Stimulated activated CD4-positive, alpha-beta T cell treated with anti-CD3 and anti-CD28 coated beads, Interleukin-12 subunit alpha, Interleukin-12 subunit beta, amount 100 ng/mL, for 48 hours (primary cell): ENCODE measurements at places on chromosomes 13 and 19.

DNA sequence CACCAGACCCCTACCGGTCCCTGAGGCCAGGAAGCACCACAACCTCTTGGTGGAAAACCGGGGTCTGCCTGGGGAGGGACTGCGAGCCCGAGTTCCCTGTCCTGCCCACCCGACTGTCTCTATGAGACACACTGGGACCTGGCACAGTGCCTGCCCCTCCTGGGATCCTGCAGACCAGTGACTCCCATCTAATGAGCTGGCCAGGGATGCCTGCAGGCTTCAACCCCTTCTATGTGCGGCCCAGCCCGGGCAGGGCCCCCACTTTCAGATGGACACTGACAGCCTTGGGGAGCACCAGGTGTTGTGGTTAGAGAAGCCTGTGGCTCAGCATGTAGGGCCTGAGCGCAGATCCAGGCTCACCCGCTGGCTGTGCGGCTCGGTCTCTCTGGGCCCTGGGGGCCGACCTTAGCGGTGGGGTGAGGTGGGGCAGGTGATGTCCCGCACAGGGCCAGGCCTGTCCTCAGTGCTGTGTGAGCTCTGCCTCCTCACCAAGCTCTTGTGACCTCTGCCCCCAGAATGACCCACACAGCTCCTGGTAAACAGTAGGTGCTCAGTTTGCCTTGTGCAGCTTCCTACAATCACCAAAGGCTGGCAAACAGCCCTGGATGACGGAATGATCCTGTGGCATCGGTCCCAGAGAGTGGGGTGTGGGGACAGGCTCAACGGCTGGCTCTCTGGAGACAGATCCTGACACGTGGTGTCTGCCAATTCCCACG lies 17.9 kb upstream of the CACTIN start:
- no peak for DNase-seq

DNA sequence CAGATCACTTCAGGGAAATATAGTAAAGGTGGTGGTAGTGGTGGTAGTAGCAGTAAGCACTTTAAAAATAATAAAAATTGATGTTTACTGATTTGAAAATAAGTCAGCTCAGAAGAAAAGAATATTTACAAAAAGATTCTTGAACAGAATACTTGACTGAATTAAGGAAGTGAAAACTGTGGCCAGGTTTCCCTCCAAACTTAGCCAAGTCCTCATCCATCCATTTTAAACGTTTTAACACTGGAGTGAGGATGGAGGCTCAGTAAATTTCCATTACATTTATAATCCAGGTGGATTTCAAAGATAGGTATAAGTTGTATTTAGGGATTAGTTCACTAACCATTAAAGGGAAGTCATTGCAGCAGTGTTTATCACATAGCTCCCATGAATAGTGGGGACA lies 221.5 kb downstream of the RGCC start:
- DNase-seq: no peak

DNA sequence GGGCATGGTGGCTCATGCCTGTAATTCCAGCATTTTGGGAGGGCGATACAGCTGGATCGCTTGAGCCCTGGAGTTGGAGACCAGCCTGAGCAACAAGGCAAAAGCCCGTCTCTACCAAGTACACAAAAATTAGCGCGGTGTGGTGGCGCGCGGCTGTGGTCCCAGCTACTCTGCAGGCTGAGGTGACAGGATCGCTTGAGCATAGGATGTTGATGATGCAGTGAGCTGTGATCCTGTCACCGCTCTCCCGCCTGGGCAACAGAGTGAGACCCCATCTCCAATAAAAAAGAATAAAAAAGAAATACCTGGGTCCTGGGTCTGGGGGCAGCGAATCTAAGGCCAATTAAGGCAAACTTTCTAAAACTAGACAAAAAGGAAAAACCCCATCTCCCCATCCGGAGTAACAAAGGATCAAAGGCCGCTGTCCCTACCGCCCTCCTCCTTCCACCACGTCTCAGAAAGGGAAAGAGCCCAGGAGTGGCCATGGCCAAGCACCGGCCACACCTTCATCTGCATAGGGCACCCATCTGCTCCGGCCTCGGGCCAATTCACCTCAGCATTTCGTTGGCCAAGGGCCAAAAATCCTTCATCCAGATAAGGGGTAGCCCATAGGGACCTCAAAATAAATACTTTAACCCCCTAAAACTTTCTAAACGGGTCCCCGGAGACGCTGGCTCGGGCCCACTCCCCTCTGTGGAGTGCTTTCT lies 851 bp downstream of the ZNF320 start:
- no peak for DNase-seq

GRCh38 chr13:28761586-28761985 lies 42.8 kb upstream of the SLC46A3 start:
- no peak for DNase-seq

- DNase-seq: no peak
Measured at GRCh38 chr13:106996867-106997618, 429.1 kb upstream of the ARGLU1 start.

DNA sequence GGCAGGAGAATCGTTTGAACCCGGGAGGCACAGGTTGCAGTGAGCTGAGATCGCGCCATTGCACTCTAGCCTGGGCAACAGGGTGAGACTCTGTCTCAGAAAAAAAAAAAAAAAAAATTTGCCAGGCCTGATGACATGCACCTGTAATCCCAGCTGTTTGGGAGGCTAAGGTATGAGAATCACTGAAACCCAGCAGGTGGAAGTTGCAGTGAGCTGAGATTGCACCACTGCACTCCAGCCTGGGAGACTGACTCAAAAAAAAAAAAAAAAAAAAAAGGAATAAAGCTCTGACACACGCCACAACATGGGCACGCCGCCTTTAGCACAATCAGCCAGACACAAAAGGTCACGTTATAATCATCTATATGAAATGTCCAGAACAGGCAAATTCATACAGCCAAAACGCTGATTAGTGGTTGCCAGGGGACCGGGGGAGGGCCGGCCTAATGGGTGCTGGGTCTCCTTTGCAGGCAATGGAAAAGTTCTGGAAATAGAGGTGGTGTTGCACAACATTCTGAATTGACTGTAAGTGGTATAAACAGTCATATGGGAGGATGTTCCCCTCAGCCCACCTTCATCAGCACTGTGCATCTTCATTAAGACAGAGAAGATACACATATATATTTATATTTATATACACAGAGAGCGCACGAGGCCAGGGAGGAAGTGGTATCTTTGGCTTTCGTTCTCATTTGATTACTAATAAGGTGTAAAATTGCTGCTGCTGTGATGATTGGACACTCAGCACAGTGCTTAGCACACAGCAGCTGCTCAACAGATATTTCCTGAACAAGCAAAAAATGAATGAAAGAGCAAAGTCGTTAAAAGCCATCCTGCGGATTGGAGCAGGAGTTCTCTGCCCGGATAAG lies 3.8 kb downstream of the HSPBP1 start:
- no peak for DNase-seq

- DNase-seq: peak; percentile 33
Measured at GRCh38 chr13:44273991-44274770, 99.4 kb upstream of the SERP2 start.

- DNase-seq: no peak
Measured at GRCh38 chr19:28148554-28148953, 1064.4 kb downstream of the UQCRFS1 start.

DNA sequence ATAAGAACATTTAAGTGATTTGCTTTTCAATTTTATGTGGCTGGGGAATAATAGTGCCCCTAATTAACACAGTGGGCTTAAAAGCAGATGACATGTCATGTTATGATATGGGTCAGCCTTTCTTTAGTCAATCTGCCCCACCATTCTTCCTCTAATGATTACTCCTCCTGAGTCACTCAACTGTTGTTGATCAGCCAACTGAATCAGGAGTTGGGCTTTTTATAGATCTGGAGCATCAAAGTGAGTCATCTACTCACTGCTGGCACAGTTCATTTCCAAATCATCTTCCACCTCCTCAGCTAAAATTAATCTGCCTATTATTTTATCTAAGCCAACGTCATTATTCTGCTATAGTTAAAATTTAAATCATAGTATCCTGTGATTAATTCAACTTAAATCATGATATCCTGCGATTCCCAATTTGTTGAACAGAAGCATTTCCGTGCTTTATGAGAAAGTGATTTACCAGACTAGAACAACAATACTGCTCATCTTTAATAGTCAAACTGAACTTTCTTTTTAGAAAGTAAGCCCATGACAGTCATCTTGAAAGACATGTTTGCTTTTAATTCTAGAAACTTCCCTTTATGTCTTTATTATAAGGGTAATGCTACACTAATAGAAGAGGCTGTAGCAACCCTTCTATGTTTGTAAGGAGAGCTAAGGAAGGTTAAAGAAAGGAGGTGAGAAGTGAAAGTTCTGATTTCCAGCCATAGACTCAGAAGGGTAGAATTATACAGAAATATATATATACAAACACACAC lies 551.4 kb downstream of the TBC1D4 start:
- no peak for DNase-seq

DNA sequence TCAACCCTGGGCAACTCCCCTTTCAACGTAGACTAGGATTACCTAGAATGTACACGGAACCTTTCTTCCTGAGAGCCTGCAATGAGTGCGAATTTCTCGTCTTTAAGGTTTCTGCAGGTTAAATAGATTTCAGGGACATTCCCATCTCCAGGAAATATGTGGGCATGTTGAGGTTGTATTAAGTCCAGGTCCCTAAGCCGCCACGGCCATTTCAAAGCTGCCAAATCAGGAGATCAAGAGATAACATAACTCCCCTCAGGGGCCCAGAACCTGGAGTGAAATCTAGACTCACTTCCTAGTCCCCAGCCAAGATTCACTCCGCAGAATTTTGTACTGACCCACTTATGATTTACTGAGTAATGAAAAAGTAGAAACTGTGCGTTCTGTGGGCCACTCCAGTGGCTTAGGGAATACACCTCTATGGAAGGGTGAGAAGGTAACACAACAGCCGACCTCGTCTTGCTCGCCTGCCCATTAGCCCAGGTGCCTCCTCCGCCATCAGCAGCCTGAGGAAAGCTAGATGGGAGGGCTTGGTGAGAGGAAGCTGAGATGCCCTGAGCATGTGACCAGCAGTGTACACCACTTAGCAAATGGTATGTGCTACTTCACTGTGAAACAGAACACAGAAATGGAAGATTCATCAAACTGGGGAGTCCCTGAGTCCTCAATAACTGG lies 98.5 kb upstream of the SOX1 start:
- no peak for DNase-seq

GRCh38 chr13:24692561-24692960 lies 12.4 kb downstream of the ATP12A start:
- no peak for DNase-seq

- no peak for DNase-seq
Measured at GRCh38 chr13:110650436-110650835, 35.1 kb downstream of the NAXD start.

- DNase-seq: no peak
Measured at GRCh38 chr19:49727217-49728030, 35.7 kb downstream of the TSKS start.

DNA sequence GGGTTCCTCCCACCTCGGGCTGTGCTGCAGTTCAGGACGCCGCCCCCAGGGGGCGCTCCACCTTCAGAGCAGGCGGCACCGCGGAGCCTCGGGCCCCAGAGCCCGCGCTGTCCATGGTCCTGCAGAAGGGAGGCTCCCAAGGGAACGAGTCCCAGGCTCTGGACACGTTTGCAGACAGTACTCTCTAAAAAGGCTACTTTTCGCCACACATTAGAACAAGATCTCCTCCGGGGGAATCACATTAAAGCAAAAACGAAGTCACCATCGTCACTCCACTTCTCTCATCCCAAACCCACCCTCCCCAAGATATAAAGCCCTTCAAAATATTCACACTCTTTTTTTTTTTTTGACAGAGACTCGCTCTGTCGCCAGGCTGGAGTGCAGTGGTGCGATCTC lies 4.6 kb upstream of the SIGLEC10 start:
- peak; percentile 90 for DNase-seq

DNA sequence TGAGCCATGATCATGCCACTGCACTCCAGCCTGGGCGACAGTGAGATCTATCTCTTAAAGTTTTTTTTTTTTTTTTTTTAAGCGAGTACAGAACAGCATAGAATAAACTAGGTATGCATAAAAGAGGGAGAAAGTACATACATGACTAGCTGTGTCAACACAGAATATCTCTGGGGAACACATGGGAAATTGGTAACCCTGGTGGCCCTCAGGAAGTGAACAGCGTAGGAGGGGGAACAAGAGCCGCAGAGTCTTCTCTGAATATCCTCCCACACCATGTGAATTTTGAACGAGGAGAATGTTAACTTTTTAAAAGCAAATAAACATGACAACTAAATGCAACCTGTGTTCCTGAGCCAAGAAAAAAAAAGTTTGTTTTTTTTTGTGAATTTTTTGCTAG lies 15.2 kb downstream of the PHLDB3 start:
- no peak for DNase-seq

DNA sequence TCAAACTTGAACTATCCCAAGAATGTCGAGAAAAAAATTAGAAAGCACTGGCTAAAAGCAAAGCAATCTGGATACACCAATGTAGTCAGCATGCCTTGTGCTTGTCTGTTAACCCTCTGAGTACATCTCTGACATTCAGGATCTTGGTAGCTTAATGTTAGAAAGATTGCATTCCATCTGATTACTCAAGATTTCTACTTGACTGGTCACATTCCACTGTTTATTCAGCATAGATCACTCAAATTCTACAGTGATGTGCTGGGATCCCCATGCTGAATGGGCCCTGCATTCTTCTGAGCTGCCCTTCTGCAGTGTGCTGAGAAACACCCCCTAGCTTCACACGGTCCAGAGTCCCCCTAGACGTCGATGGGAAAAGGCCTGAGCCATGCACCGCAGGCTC lies 295.4 kb upstream of the MAB21L1 start:
- no peak for DNase-seq

DNA sequence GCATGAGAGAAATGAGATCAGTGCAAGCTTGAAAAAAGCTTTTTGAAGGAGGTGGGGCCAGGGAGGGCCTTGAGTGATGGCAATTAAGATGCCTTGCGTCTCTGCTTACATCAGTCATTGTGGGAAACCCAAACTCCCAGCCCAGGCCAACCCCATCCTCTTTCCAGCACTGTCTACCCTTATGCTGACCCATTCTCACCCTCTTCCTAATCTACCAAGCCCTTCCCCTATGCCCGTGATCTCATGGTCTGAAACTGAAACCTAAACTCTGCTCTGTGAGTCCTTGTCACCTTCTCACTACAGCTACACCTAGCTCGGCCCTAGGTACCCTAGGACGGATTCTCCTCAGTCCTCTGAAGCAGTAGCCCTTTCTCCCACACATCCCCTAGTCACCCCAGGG lies 36.0 kb upstream of the SERP2 start:
- no peak for DNase-seq

DNA sequence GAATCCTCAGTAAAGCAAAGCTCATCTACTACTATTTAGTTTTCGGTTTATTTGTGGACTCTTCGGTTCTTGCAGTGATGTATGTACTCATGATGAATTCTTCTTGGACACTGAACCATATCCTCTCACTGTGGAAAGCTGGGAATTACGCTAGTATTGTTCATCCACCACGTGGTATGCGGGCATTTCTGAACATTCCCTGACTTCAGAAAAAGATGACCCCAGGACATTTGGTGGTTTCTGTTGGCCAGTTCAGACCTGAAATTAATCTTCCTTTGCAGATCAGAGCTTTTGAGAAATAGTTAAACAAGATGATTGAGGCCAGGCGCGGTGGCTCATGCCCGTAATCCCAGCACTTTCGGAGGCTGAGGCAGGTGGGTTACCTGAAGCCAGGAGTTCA lies 25.3 kb upstream of the FBN3 start:
- DNase-seq: no peak

GRCh38 chr19:33875071-33875470 lies 78.4 kb downstream of the KCTD15 start:
- no peak for DNase-seq
